ENCODE measurements at places on chromosomes 5 and 9.

- DNase-seq = no peak
These were observed 86.7 kb upstream of the SLC30A5 start for GRCh38 chr5:69007163-69007562.

GRCh38 chr5:81204205-81204604 is 28.9 kb upstream of the CKMT2 start:
- DNase-seq = no peak

DNA sequence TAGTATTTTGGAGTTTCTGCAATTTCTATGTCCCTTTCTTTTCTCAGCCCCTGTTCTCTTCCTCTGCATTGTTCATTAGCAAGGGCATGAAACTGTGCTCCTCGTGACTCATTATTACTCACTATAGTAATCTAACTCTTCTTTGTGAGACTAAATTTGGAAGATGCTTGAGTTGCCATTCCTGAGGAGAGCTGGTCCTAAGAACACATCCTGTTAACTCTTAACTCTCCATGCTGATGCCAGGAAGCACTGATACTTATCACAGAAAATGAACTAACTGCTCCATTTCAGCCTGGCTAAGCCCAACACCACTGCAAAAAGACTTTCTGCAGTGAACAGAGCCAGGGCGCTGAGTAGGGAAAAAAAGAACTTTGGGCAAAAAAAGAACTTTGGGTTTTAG is 10.6 kb upstream of the CSNK1A1 start:
- DNase-seq = no peak

GRCh38 chr9:121273064-121273775 is 5.3 kb downstream of the GSN start:
- DNase-seq = no peak

GRCh38 chr5:20601678-20602100 is 613.7 kb upstream of the CDH18 start:
- no peak for DNase-seq

DNA sequence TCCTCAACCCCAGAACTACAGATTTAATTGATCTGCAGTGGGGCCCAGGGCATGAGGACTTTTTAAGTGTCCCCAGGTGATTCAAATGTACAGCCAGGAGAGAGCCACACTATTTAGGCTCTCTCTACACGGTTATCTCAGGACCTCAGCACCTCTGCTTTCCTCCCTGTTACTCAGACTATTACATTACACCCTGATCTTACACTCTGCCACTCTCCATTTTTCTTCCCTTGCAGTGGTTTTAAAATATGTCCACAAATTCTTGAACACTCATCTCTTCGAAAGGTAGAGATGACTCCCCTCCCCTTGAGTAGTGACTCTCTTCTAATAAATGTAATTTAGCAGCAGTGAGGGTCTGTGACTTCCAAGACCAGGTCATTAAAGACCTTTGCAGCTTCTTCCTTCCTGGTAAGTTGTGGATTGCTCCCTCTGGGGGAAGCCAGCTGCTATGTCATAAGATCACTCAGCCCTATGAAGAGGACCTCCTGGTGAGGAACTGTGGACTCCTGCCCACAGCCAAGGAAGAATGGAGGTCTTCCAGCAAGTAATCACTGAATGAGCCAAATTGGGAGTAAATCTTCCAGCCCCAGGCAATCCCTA is 87.5 kb upstream of the SSBP2 start:
- no peak for DNase-seq

- DNase-seq = no peak
These were observed 34.0 kb downstream of the CSF1R start for GRCh38 chr5:150052226-150052955.

DNA sequence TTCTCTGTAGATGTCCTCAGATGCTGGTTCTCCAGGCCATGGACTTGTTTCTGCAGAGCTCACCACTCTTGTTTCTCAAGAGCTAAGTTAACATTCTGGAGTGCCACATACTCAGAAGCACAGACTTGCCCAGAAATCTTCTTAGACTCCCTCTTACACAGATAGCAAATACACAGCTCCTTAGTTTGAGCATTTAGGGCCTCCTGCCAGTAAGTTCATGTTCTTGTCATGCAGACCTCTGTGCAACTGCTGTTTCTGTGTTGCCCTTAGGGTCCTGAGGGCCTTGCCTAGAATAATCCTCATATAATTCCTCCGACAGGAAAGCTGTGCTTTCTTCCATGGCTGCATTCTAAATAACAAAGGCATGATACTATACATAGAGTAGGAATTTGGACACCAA is 1.3 kb upstream of the PTPDC1 start:
- DNase-seq = no peak

GRCh38 chr5:156680831-156681230 is 169.3 kb upstream of the PPP1R2B start:
- DNase-seq = no peak

DNA sequence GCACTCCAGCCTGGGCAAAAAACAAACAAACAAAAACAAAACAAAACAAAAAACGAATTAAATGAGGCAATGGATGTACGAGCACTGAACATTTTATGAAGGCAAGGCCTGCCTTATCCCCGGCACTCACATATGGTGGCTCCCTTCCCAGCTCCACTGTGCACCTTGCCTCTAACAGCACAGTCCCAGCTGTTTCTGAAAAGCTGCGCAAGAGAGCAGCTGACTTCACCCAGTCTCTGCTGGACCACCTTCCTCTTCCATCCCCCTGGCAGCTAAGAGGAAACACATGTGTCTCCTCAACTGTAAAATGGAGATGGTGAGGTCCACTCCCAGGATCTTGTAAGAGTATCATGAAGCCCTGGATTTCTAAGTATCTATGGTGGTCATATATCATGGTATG is 100.7 kb downstream of the KLF4 start:
- no peak for DNase-seq

- DNase-seq = no peak
These were observed 126.9 kb downstream of the FSTL4 start for GRCh38 chr5:133485468-133485867.

- DNase-seq = no peak
These were observed 138.3 kb upstream of the SMIM23 start for GRCh38 chr5:171647043-171647903.

Data from activated gamma-delta T cell treated with anti-CD3 and anti-CD28 coated beads, Interleukin-2, amount 50 U/mL, for 16 hours (primary cell).